M059J (cell line): ENCODE measurements at places on chromosomes 12 and 14.

DNA sequence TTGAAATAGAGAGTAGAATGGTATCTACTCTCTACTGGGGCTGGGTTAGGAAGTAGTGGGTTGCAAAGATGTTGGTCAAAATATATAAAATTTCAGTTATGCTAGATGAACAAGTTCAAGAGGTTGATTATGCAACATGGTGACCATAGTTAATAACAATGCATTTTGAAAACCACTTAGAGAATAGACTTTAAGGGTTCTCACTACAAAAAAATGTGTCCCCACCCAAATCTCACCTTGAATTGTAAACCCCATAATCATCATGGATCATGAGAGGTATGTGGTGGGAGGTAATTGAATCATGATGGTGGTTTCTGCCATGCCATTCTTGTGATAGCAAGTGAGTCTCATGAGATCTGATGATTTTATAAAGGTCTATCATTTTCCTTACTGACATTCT is 94.0 kb downstream of the C12orf50 start:
- no peak for DNase-seq

- no peak for DNase-seq
Observed at GRCh38 chr12:5506821-5507231, 74.9 kb downstream of the NTF3 start.

DNA sequence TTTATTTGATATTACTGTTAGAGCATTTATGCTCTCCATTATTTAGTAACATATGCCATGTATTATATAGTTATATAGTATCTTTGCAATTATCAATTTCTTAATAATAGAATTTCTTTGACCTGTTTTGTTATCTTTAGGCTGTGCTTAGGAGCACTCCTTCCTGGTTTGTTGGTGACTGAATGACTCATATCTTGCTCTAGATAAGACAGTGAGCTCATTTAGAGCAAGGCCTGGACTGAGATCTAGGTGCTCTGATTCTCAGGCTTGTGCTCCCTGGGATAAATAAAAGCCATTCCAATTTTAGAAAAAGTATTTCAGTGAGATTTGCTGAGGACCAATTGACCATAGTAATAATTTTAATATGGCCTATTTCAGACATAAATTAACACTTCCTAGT is 951.2 kb downstream of the FLRT2 start:
- no peak for DNase-seq

- no peak for DNase-seq
Observed at GRCh38 chr12:5966486-5967095, 21.5 kb upstream of the ANO2 start.

DNA sequence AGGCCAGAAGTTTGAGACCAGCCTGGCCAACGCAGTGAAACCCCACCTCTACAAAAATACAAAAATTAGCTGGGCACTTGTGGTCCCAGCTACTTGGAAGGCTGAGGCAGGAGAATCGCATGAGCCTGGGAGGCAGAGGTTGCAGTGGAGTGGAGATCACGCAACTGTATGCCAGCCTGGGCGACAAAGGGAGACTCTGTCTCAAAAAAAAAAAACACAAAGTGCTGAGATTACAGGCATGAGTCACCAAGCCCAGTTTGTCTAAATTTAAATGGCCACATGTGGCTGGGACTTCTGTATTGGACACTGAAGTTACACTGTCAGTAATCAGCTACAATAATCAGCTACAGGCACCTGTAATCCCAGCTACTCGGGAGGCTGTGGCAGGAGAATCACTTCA is 100.9 kb upstream of the AEBP2 start:
- peak; percentile 34 for DNase-seq

- DNase-seq, result no peak
Observed at GRCh38 chr12:122730215-122731014, at the start of gene HCAR1. Gene HCAR1, minus strand, starts transcription at chr12:122730844. Its CDS starts 505 bp downstream, at chr12:122730339.

DNA sequence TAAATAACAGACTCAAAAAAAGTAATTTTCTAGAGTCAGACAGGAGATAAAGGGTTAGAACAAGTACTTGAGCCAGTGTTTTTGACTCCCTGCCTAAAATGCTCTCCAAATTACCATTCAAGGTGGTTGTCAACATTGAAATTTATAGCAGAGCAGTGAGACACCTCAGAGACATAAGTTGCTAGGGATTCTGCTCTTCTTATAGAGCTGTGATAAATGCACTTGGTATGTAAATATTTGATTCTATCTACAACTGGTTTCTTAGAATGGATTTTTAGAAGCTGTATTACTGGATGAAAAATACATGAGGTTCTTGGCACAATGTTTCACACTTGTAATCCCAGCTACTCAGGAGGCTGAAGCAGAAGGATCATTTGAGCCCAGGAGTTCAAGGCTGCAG is 83.9 kb upstream of the OSBPL8 start:
- DNase-seq, result peak; percentile 45

GRCh38 chr12:75568801-75569200 is 57.4 kb upstream of the KRR1 start:
- DNase-seq, result no peak

GRCh38 chr14:55340482-55340881 is 69.3 kb downstream of the FBXO34 start:
- no peak for DNase-seq

DNA sequence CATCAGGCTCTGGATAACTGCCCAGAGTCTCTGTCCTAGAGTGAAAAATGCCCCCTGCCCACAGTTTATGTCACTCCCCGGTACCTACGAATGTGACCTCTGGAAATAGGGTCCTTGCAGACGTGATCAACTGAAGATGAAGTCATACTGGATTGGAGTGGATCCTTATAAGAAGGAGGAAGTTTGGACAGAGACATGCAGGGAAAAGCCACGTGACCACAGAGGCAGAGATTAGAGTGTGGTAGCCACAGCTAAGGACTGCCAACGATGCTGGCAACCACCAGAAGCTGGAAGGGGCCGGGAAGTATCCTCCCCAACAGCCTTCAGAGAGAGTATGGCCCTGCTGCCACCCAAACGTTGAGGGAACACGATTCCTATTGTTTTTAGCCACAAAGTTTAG is 101.2 kb upstream of the NCOR2 start:
- DNase-seq, result no peak

DNA sequence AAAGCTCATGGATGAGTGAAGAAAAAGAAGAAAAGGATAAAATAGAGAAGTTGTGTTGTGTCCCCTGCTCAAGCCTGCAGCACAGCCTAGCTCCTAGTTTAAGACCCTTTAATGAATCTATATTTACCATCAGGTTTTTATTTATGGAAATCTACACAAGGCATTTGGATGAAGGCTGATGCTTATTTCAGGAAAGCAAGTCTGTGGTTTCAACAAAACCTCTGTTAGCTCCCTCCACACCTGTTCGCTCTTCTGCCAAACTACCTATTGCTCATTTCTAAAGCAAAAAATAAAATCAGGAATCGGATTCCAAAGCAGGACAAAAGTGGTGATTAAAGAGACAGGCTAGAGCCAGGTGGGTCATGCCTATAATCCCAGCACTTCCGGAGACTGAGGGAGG is 18.9 kb upstream of the MAP3K9 start:
- no peak for DNase-seq

GRCh38 chr12:132404951-132405741 is 75.8 kb upstream of the GALNT9 start:
- no peak for DNase-seq

DNA sequence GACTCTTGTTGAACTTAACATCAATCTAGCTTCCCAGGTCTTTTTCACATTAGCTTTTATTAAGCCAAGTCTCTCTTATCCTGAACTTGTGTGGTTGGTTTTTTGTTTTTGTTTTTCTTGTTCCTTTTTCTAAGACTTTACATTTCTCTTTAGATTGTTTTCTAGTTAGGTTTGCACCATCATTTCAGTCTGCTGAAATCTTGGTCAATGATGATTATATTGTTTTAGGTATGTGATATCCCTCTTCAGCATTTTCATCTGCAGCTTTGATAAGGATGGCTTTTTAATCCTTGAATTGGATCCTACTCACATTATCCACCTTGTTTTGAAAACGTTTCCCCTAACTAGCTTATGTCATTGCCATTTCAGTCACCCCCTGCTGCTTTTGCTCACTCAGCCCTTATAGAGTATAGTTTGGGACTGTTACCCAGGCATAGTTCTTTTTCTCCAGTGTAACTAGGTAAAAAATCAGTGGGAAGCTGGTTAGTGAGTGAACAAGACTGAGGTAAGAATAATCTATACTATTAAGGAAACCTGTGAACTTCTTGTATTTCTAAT is 22.0 kb downstream of the YLPM1 start:
- no peak for DNase-seq

- DNase-seq, result peak; percentile 69
Observed at GRCh38 chr14:20327005-20327869, 5.8 kb downstream of the CCNB1IP1 start.

GRCh38 chr14:61025251-61026223 is 44.5 kb downstream of the SLC38A6 start:
- peak; percentile 80 for DNase-seq

DNA sequence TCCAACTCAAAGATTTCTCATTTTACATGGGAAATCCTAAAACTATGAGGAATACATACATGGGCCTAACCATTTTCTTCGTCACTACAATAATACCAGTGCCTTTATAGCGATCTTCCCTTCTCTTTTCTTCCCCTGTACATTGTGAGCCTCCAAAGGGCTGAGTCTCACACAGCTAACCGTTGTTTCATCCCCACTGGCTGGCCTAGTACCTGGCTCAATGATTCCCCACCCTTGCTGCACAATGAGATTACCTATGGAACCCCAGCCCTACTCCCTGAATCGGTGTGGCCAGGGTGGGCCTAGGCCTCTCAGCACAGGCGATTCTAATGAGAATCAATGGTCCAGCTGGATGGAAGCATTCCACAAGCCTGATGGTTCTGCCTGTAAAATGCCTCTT is 16.1 kb downstream of the PPTC7 start:
- DNase-seq, result no peak

DNA sequence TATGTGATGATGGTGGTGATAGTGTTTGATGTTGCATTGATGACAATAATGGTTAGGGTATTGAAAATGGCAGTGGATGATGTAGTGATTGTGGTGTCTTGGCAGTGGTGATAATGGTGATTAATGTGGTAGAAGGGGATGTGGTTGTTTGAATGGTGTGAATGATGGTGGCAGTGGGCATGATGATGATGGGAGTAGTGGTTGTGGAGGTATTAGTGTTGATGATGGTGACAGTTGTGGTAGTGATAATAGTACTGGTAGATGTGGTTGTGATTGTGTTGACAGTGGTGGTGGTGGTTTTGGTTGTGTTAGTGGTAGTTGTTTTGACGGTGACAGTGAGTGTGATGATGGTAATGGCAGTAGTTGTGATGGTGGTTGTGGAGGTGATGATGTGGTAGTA is 1049.0 kb downstream of the VRK1 start:
- no peak for DNase-seq

DNA sequence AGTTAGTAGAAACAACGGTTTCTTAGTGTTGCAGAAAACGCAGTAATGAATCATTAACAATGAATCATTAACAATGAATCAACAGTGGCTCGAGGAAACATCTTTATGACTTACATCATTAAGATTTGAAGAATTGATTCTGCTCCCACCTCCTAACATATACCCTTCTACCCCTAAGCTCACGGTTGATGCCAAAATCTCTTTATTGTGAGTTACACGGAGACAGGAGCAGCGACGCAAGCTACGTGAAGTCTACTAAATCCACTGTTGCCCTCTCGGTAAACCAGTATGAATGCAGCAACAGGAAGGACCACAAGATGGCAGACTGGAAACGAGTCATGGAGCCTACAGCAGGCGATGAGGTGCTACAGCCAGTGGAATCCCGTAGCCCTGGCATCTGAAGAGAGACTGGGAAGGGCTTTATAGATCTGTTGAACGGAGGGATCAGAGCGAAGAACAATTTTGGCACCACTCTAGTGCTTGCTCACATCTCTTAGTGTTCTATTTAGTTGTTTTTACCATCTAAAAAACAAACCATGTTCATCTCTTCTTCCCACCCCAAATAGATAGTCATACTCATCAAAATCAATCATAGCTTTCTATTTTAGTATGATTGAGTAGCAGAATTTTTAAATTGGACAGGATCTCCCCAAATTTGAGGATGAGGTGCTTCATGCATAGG is 332.7 kb downstream of the DUSP6 start:
- peak; percentile 84 for DNase-seq

DNA sequence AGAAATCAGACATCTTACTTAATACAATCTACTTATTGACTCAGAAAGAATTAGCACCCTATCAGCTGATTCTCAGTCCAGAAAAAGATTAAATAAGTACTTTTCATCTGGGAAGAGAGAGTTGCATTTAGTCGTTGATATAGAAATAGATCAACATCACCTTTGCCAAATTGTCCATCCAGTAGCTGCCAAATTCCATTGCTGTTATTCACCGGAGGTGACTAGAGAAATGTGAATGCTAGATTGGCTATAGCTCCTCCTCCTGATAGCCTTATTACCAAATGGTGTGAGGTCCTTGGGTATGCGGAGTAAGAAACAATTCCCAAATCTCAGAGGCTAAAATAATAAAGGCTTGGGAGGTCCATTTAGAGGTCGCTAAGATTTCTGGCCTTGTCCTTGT is 723.3 kb upstream of the FLRT2 start:
- no peak for DNase-seq
